SK-N-SH treated with all-trans-retinoic acid at 6 μM for 48 hours (cell line): ENCODE measurements at places on chromosomes 12 and 14.

GRCh38 chr12:56682323-56682722 lies 5.8 kb downstream of the PTGES3 start:
- no peak for ATAC-seq

DNA sequence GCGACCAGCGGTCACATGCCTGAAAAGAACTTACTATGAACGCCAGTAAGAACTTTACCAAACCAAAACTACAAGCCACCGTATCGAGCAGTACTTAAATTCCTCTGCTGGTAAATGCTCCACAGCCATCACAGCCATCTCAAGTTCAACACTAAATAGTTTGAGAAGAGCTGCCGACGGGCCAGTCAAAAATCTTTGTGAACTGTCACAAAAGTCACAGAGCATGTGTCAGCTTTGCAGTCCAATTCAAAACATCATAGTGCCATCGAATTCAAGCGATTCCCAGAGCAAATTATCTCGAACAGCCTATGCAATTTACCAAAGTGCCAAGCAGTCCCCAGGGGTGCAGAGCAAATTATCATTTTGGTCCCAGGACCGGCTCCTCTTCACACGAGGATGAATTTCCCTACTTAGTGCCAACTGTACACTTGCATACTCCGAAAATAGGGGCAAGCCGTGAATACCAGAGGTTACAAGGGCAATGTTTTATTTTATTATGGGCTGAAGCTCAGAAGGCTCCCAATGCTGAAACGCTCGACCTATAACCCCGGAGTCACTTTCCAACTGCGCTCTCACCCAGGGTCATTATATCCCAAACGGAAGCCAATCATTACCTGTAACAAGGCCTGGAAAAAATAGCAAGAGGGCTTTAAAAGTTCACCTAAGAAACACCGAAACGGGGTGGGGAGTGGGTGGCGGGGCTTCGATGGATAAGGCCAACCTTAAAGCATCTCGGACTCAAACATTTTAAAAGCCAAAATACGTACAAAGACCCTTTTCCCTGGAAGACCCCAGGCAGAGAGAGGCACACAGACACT lies 1.1 kb downstream of the LRP6 start:
- peak; percentile 30 for ATAC-seq

DNA sequence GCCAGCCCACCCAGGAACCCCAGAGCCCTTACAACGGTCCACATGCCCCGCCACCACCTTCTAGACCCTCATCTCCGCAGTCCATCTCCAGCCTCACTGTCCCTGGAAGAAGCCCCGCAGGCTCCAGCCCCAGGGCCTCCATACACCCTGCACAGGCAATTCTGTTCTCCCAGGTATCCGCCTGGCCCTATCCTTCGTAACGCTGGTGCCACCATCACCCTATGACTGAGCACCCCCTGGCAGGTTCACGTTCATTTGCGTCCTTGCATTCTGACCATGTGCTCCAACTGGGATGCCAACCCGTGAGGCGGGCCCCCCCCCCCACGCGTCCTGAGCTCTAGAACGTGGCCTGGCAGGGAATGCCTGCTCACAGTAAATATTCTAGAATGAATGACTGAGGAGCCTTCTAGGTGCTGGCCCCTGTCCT lies 675 bp upstream of the SCARB1 start:
- ATAC-seq: no peak

- ATAC-seq: no peak
Observed at GRCh38 chr12:27973487-27973890, 956 bp upstream of the PTHLH start.

DNA sequence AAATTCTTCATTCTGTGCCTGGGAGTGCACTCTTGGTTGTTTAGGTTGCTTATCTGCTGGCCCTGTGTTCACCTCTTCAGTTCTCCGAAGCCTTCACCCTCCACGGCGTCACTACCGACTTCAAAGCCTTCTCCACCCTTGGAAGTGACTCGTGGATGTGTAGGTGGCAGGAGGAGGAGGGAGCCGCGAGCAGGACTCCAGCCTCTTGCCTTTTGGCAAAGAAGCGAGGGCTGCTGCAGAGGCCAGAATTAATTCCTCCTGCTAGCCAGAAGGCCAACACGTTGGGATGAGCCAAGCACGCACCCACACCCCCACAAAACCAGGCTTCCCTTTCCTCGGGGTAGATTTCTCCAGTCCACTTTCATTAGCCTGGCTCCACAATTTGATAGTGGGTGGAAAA lies 86.5 kb downstream of the TBX5 start:
- no peak for ATAC-seq

GRCh38 chr14:41362139-41362538 lies 244.5 kb upstream of the LRFN5 start:
- ATAC-seq: no peak

DNA sequence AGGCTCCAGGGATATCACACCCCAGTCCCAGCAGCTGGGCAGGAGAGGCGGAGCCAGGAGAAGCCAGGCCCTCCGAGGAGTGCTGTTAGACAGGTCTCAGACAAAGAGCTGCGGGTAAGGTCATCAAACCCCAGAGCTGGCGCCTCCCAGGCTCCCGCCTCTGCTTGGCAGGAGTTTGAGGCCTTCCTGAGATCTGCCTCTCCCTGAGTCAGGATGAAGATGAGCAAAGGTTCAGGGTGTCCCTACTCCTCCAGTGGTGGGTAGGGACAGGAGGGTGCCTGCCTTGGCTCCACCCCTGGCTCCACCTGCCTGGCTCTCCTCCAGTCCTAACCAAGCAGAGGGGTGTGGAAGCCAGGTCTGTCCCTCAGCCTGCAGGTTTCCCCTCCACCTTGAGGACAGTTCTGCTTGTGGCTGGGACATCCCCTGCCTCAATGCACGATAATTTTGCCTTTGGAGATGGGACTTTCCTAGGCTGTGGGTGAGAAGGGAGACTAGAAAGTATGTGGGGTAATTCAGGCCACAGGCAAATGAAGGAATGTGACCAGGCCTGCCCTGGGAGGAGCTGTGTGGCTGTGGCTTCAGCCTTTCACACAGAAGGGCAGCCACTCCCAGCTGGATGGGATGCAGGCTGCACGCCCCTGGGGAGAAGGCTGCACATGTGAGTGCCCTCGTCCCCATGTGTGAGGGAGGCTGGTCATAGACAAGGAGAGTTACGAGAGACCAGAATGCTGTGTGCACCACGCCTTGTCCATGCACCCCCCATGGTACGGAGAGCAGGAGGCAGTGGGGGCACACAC lies 2.2 kb downstream of the PLEKHG6 start:
- no peak; the same call in 1 of the 3 replicates for ATAC-seq
